ENCODE measurements at places on chromosomes 3 and 15.

GRCh38 chr3:176286476-176287085 lies 910.7 kb downstream of the TBL1XR1 start:
- no peak for DNase-seq

GRCh38 chr3:170324962-170325361 lies 32.6 kb upstream of the SKIL start:
- DNase-seq, result no peak

DNA sequence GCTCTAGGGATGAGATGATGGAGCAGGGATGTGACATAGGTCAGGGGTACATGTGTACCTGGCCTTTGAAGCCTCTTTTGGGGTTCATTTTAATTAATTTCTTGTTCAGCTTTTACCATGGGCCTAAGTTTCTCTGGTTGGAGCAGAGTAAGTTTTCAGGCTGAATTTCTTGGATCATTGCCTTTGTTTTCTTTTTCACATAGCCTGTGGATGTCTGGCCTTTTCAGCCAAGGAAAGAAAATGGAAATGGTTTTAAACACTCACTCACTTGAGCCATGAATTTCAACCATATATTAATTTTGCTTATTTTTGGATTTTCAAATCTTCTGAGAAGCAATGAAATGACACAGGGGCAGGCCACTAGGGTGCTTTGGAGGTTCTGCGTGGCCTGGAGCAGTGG lies 30.2 kb downstream of the CACNA1D start:
- no peak for DNase-seq

GRCh38 chr3:169699536-169700050 lies 36.1 kb upstream of the MECOM start:
- no peak for DNase-seq

DNA sequence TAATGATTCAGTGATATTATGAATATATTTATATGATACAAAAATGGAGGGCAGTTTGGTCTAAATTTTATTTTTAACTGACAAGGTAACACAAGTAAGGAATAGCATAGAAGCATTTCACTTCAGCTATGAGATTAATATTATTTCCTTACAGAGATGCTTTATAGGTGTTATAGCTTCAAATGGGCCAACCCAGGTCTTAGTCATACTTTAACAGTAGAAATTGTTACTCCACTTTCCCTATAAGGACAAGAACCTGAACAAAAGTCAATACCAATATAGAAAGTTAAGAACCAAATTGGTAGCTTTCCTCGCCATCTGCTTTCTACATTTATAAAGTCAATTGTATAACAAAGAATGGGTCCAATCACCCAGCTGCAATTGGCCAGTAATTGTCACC lies 570.6 kb downstream of the FOXP1 start:
- no peak for DNase-seq

DNA sequence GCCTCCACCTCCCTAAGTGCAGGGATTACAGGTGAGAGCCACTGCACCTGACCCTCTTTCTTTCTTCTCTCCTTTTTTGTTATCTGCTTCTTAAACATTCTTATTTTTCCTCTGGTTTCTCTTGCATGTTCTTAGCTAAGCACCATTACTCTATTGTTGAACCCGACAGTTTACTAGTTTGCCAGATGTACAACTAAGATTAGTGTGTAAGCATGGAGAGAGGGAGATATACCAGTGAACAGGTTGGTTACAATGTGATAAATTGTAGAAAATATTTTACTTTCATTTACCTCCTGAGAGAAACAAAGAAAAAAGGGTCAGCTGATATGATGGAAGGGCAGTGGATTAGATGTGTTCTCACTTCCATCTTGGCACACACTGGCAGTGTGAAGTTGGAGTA lies 4.9 kb downstream of the HAUS2 start:
- no peak for DNase-seq

DNA sequence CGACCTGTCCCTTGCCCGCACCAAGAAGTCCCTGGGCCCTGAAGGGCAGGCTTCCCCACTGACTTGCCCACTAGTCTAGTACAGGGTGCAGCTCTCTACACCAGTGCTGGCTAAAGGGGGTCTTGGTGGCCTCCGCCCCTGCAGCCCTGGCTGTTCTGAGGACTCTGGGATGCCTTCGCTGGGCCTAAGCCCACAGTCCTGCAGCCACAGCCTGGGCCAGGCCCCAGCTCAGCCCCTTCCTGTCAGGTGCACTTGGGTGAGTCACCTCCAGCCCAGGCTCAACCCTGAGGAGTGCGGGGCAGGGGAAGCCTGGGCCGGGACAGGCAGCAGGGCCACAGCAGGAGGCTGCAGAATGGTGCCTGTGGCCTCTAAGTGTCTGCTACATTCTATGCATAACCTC lies 971 bp downstream of the C3orf22 start:
- no peak for DNase-seq

DNA sequence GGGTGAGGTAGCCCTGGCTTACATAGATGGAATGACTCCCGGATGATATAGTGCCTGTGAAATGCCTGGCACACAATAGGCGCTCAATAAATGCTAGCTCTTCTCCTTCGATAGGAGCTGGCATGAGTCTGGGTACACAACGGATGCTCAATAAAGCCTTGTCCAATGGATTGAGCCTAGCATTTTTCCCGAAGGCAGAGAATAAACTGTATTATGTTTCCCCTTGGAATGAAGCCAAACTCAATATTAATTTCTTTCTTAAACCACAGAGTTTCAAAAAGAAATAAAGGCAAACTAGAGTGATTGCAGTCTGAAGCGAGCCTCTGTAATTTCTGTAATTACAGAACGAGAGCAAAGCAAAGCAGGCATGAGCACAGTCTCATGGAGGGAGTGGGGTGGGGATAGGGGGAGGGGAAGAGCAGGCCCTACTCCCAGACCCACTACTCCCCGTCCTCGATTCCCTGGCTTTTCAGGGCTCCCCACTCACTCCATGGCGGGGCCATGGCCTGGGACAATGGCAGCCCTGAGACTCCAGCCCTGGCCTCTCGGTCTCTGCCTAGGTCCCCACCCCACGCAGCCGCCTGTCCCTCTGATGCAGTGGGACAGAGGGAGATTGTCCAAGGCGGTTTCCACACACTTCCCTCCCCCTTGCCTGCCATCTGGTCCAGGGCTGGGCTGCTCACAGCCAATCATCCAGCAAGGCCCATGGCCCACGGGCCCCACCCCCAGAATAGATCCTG lies 18.0 kb downstream of the SLC6A1 start:
- DNase-seq, result no peak

- no peak for DNase-seq
Observed at GRCh38 chr3:152574461-152575079, 260.4 kb upstream of the P2RY1 start.

DNA sequence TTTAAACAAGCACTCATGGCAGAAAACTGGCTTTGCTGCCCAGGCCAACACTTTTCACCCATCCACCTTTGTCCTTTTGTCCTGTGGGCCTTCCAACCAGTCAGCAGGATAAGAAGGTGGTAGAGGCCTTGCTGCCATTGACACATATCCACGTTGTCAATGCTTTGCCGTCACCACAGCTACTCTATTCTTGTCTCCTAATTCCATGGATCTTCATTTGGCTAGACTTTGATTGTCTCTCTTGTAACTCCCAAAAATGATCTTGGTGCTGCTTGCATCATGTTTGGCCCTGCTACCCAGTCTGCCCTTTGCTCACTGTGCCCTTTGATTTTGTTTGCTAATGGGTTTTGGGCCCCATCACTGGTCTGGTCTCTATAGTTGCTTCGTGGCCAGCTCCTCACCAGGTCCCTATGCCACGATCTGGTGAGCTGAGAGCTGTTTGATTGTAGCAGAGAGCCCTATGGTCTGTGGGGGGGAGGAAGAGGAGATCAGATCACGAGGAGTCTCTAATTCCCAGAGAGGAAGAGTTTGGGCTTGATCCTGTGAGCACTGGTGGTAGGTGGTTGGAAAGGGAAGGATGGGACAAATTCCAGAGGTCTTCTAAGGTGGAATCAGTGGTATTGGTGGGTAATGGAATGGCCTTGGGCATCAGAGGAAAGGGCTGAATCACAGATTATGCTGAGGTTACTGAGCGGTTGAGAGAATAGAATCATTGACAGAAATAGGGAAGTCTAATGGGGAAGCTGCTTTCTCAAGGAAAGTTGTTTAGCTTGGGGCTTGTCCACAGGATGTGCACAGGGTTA lies 40.3 kb downstream of the ABHD2 start:
- DNase-seq, result no peak

- no peak for DNase-seq
Observed at GRCh38 chr3:14871456-14872200, 52.9 kb downstream of the FGD5 start.

DNA sequence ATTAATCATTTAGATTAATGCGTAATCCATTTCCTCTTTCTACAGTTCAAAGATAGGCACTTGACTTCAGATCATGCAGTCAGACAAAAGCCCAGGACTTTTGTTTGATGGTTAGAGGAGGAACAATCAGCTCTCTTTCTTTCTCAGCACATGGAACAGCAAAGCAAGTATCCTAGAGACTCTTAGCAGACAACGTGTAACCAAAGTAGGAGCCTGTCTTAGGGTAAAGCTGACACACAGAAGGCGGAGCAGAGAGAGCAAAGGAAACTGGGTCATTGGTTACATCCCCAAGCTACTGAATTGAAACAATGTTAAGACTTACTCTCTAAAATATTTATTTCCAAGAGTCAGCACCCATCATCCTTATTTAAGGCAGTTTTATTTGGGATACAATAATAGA lies 110.0 kb upstream of the HES1 start:
- DNase-seq, result no peak

- DNase-seq, result no peak
Observed at GRCh38 chr15:58559904-58560588, 128.3 kb downstream of the LIPC start.

- no peak for DNase-seq
Observed at GRCh38 chr3:111667621-111668239, 72.6 kb upstream of the ZBED2 start.

DNA sequence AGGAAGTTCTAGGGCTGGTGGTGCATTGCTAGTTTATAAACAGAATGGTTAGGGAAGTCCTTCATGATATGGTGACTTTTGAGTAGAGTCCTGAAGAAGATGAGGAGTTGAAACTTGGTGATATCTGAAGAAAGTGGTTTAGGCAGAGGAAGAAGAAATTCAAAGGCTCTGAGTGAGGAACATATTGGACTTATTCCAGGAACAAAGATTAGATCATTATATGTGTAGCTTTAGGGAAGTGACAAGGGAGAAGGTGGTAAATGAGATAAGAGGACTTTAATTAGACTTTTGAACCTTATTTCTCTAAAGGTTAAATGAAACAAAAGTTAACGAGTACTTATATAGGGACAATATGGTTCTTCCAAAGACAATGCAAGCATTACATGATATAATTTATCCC lies 286.7 kb downstream of the DOCK3 start:
- DNase-seq, result no peak

GRCh38 chr15:57865294-57865693 lies 158.8 kb downstream of the POLR2M start:
- no peak for DNase-seq

DNA sequence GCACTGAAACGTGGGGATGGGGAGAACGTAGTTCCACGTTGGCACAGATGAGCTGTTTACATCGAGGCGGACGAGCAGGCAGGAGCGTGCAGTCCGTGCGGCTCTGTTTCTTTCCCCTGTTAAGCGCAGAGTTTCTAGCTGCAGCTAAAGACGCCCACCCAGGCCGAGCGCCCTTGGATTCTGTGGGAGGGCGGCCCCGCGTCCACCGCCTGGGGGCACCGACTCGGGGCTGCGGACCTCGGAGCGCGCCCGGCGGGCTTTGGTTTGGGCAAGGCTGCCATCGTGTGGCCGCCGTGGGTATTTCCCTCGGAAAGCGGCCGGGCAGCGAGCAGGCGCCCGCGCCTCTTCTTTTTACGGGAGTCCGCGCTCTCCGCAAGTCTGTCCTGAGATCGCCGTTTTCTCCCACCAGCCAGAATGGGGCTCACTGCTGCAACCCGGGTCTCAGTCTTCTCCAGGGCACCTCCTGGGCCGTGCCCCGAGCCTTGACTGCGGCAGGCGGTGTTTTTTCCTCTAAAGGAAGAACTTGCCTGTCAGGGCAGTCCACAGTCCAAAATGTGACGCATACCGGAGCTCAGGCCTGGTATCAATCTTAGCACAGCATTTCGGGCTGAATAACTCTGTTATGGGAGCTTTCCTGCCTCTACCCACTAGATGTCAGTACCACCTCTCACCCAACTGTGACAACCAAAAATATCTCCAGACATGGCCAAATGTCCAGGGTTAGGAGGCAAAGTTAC lies 219.9 kb upstream of the IGF1R start:
- no peak for DNase-seq

All from cortex of kidney (tissue), 1 donor.